ENCODE measurements at places on chromosomes 3 and 15.

DNA sequence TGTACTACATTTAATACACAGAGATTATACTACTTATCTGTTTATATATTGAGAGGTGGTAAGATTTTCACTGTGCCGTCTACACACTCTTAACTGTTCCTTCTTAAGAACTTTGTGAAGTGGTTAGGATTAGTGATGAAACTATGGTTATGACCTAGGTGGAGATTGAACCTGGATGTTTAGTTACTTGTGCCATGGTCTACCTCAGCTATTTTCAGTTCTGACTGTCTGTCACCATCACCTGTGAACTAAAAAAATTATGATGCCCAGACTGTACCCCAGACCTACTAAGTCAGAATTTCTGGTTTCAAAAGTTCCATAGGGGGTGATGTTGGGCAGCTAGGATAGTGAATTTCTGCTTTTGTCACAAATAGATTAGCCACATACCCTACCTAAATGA, 6.4 kb downstream of the RASA2 start:
- H3K27ac ChIP-seq = no peak overlapping the region
- no peak for DNase-seq
- no peaks in the 10 kb centered on the region for H3K27me3 ChIP-seq
- peaks cover 2% of the 10 kb centered on the region for H3K4me1 ChIP-seq
- H3K4me3 ChIP-seq = no peak overlapping the region
- no peaks in the 10 kb centered on the region for H3K36me3 ChIP-seq

DNA sequence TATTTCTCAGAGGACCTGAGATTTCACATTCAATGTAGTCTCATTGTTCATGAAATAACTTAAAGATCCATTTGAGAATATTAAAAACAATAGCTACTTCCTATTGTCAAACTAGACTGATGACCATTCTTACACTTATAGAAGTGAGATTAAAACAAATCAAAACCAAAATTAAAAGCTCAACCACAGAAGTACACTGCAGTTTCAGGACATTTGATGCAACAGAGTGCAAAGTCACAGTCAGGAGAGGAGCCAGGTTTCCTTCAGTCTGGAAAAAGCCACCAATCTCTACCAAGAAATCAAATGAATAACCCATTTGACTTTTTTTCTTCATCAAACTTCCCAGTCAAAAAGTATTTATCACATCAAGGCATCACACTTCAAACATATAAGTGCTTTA, 5.5 kb downstream of the CCPG1 start:
- peaks cover under 1% of the 10 kb centered on the region for H3K36me3 ChIP-seq
- H3K27ac ChIP-seq = peak overlapping the region; percentile 17
- DNase-seq = no peak
- H3K4me3 ChIP-seq = no peak overlapping the region
- H3K4me1 ChIP-seq = peaks cover 22% of the 10 kb centered on the region

DNA sequence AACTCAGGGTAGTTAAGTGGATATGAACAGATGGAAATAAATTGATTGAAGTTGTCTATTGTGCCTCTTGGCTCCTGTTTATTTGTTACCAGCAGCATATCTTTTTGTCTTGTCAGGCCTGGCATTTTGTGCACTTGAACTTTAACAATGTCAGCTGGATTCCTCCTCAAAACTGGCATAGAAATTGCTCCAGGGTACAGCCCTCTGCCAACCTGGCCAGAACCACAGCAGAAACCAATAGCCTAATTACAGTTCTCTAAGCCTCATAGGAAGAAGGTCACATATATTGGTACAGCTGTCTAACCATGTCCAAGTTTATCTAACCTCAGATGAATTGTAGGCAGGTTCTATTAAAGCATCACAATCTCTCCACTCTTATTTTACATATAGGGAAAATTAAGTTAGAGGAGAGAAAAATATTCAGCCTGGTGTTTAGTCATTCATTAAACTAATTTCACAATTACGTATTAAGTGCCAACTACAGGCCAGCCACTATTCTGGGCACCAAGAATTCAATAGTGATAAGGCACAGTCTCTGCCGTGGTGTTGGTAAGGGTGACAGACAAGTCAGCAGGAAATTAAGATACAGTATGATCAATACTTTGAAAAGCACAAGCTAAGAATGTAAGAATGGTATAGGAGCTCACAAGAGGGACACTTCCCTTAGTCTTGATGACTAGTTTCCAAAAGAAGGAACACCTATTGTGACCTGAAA, 452.9 kb upstream of the NECTIN3 start:
- no peaks in the 10 kb centered on the region for H3K4me1 ChIP-seq
- DNase-seq = no peak
- no peak overlapping the region for H3K27ac ChIP-seq
- no peaks in the 10 kb centered on the region for H3K36me3 ChIP-seq
- no peak overlapping the region for H3K4me3 ChIP-seq

DNA sequence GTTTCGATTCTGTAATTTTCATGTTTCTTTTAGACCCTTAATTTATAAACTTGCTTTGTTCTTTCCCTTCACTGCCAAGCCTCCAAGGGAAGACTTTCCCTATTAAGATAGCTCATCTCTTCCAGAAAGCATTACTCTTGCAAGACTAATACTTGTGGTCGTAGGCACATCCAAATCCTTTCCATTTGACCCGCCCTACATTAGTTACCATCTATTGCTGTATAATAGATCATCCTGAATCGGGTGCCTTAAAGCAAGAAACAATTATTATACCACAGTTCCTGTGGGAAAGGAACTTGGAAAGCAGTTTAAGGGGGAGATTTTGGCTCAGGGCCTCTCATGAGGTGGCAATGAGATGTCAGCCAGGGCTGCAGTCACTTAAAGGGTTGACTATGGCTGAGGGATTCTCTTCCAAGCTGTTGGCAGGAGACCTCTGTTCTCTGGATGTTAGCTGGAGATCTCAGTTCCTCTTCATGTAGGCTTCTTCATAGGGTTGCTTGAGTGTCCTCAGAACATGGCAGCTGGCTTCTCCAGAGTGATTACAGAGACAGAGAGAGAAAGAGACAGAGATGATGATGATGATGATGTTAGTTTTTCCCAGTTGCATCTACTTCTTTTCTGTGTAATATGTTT, 570.4 kb upstream of the TGFBR2 start:
- H3K36me3 ChIP-seq = no peaks in the 10 kb centered on the region
- no peak for DNase-seq
- H3K27me3 ChIP-seq = no peaks in the 10 kb centered on the region
- H3K27ac ChIP-seq = no peak overlapping the region
- H3K4me1 ChIP-seq = no peaks in the 10 kb centered on the region
- no peak overlapping the region for H3K4me3 ChIP-seq

GRCh38 chr3:54954022-54954421, 26.2 kb upstream of the LRTM1 start:
- H3K4me3 ChIP-seq = no peak overlapping the region
- H3K36me3 ChIP-seq = no peaks in the 10 kb centered on the region
- no peak for DNase-seq
- no peak overlapping the region for H3K27ac ChIP-seq
- no peaks in the 10 kb centered on the region for H3K4me1 ChIP-seq
- no peaks in the 10 kb centered on the region for H3K27me3 ChIP-seq
